ENCODE measurements at places on chromosomes 7 and 10.

DNA sequence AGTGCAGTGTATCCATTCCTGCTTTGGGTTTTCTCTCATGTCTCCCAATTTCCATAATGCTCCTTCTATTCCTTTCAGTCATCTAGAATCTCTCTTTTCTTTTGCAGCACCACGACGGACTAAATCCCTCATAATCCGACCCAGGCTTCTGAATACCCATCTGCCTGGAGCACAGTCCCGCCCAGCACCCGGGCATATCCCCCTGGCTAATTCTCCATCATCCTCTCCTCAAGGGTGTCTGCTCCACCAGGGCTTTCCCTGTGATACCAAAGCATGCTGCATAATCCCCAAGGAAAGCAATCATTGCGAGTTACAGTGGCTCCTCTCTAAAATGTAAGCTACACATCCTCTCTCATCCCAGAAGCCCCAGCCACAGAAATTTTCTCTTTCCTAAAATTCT, 321.9 kb downstream of the CCDC3 start:
- no peak for DNase-seq

- no peak for DNase-seq
Measured at GRCh38 chr7:133674079-133674763, 421.3 kb downstream of the EXOC4 start.

DNA sequence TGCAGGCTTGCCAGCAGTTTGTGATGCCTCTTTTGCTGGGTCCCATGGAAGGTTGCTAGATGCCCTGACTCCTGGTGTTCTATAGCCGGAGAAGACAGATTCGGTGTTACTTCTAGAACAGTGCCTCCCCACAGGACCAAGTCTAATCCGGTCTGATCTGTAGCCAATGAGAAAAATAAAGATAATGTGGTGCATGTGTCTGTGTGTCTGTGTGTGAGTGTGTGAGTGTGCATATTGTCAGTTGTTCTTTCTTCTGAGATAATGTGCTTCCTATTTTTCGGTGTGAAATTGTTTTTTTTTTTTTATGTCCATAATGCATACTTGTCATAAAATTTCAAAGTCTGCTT, 29.7 kb upstream of the ZNRF2 start:
- DNase-seq = no peak

- DNase-seq = peak; percentile 8
Measured at GRCh38 chr10:32445036-32445435, 904 bp upstream of the CCDC7 start.

DNA sequence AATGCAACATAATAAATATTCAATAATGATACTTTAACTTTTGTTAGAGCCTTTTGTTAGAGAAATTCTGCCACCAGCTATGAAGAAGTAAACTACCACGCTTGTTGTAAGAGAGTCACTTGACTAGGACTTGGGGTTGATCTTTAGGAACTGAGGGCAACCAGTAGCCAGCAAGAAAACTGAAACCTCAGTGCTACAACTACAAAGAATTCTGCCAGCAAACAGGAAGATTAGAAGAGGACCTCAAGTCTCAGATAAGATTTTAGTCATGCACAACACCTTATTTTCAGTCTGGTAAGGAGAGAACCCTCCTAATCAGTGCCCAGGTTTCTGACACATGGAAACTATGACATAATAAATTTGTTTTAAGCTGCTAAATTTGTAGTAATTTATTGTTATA, 498.3 kb upstream of the STEAP1 start:
- DNase-seq = no peak

DNA sequence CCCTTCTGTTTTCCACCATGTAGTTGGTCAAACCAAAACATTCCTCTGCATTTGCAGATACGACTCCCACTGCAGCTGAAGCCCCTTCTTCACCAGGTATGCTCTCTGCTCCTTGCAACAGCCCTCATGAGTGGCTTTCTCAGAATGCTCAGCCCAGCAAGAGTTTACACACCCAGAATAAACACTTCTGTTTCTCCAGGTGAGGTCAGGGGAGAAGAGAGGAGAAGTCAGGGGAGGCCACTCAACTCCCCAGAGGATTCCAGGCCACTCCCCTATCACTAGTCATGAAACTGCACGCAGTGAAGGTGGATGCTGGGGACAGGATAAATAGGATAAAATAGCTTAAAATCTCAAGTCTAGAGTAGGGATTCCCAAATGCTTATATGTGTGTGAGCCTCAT, 31.2 kb downstream of the CUZD1 start:
- no peak for DNase-seq

DNA sequence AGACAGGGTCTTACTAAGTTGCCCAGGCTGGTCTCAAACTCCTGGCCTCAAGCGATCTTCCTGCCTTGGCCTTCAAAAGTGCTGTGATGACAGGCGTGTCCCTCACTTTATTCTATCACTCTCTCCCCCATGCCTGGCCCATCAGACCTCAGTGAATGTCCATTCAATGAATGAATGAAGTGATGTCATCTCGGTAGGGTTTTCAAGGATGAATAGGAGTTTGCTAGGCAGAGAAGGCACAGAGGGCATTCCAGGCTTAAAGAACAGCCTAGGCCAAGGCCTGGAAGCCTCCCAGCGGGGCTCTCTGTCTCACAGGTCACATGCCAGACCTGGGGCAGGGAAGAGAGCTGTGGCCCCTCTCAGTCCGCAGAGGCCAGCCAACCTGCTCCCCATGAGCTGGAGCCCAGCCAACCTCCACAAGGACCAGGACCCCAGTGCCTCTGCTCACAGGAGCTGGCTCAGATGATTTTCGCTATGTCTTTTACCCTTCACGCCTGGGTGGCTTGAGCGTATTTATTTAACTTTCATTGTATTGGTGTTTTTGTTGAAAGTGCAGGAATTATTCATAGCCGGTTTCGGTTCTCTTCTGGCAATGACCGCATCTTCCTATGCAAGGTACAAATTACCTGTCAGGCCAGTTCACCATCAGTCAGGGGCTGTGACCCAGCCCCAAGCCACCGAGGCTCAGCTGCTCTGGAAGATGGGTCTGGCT, 11.8 kb upstream of the TNRC18 start:
- DNase-seq = no peak

GRCh38 chr10:113226399-113226798, 276.4 kb downstream of the TCF7L2 start:
- DNase-seq = no peak

DNA sequence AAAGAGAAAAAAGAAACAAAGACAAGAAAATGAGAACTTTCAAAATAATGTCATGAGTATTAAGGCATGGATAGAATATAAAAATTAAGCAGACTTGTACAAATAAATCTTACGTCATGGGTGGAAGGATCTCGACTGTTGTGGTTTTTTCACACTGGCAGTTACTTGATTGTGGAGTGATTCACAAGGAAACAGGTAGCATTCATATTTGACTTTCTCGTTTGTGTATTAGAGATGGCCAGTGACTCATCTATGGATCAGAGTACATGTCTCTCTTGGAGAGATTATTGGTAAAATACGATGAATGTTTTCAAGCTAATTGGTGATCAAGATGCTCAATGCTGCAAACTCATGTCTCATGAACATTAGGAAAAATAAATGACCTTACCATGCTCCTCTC, 564.3 kb downstream of the GATA3 start:
- DNase-seq = no peak

GRCh38 chr10:21961847-21962246, 41.7 kb downstream of the DNAJC1 start:
- no peak for DNase-seq

DNA sequence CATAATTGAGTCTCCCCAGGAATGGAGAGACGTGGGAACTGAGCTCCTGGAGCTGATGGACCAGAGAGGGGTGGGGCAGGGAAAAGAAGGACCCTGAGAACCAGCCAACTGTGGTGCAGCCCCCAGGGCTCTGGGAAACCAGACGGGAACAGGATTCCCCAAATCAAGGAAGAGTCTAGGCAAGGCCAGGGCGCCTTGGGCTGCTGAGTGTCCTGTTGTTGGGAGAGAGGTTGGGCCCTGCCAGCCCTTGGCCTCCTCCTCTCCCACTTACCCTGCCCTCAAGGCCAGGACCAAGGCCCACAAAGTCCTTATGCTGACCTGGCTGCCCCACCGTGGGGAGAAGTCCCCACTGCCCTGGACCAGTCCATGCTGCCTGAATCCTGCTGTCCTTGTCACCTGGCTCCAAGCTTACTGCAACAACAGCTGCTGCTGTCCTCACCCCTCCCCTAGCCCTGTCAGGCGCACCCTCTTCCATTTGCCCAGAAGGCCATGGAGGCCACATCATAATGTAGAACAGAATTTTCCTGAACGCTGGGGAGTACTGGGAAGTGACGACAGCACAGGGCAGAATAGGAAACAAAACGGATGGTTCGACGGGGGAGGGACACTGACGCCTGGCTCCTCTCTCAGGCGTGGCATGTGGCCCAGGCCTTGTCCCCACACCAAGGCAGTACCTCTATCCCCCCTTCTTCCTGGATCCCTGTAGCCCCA, 132.9 kb upstream of the ZMIZ1 start:
- DNase-seq = no peak

DNA sequence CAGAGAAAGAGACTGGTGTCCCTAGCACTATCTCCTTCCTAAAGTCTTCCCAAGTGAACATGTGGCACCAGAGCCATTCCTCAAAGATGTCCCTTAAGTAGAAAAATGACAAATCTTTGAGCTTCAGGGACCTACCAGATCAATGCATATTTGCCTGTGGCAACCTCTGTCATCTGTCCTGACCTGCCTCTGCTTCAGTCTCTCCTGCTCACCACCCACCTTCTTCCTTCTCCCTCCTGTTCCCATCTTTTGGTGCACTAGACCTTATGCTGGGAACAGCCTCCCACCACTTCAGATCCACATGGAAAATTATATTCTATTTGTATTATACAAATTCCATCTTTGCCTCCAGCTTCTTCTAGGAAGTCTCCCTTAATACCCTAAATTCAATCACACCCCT, 386.4 kb downstream of the PLXNA4 start:
- DNase-seq = no peak

GRCh38 chr10:6894405-6894804, 314.3 kb upstream of the PRKCQ start:
- no peak for DNase-seq

- no peak for DNase-seq
Measured at GRCh38 chr10:370449-370825, 235.2 kb downstream of the ZMYND11 start.

DNA sequence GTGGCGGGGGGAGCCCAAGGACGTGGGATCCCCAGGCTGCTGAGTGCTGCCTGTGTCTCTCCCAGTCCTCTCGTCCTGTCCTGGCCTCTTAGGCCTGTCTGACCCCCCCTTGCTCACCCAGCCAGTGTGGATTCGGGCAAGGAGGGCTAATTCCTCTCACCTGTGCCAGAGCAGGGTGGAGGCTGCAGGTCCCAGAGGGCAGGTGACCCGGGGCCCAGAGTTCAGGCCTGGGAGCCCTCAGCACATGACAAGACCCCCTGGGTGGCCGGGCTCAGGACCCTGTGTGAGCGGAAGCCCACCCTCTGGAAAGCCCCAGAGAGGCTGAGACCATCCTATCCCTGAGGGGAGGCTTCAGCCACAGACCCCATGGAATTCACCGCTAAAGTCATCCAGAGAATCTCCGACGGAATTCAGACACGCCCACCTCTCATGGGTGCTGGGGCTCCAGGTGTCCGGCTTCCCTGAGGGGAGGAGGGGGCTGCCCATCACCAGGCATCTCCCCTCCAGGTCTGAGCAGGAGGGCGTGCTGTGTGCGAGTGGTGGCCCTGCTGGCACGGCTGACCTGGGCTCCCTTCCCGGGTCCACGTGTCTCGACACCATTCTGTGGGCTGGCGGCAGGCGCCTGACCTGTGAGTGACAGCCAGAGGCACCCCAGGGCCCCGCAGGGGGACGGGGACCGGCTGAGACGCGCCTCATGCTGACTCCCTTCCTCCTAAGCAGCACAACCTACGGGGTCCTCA, 5.0 kb downstream of the KNDC1 start:
- DNase-seq = no peak

GRCh38 chr10:104274762-104275721, 6.1 kb downstream of the GSTO2 start:
- DNase-seq = peak; percentile 78

DNA sequence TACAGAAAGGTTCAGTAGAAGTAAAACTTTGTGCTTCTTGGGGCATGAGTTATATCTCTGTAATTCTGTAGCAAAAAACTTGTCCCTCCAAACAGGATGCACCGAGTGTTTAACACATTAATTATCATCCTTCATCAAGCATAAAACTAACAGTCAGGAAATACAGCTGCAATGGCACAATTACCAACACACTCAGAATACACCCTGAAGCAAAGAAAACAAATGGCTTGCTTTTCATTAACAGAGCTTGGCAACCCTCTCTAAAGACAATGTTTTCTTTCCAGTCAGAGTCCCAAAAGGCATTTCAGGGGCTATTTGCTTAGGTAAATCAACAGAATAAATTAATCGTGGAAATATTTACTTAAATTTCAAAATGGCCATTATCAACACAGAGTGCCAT, 107.7 kb downstream of the ICA1 start:
- no peak for DNase-seq

GRCh38 chr10:86121200-86121599, 245.4 kb downstream of the GRID1 start:
- no peak for DNase-seq

GRCh38 chr7:29362380-29362779, 167.8 kb downstream of the CHN2 start:
- no peak for DNase-seq

DNA sequence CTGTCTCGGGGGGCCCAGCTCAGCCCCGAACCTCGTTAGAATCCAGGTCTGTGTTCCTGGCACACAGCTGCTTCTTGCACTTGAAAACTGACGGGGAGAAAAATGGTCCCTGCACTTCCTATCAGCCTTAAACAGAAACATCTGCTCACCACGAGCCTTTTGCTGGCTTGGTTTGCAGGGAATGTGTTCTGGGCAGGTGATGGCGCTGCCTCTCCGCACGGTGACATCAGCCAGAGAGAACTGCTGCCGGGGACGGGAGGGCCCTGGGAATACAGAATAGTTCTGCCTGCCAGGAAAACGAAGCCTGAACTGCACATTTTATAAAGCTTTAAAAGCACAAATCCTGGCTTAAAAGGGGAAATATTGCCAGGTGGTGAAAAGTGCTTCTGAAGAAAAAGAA, 622.5 kb downstream of the TYW1 start:
- peak; percentile 33 for DNase-seq

GRCh38 chr7:72286519-72286918, 125.6 kb downstream of the CALN1 start:
- DNase-seq = no peak

DNA sequence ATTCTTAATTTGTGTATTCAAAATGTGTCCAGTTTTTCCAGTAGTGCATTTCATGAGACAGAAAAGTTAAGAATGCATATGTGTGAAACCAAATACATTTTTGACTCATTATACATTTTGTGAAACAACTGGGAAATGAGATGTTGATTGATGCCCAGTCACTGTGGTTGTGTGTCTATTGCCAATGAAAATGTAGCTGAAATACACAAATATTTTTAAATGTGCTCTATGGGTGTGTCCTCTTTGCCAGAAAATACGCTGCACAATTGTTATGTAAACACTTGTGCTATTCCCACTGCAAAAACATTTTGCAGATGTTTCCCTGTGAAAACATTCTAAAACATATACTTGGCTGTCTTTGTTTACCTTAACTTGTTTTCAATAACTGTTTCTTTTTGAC, 395.2 kb downstream of the TFEC start:
- peak; percentile 9 for DNase-seq

- no peak for DNase-seq
Measured at GRCh38 chr10:121106611-121107010, 255.4 kb downstream of the WDR11 start.
